Endothelial cell of umbilical vein (primary cell): ENCODE measurements at places on chromosomes 12 and 14.
A peak's percentile ranks its signal among the peaks of the same experiment; 100 is the strongest.

GRCh38 chr12:104247698-104248097 is 32.1 kb downstream of the TXNRD1 start:
- no peaks in the 10 kb centered on the region for H3K27me3 ChIP-seq
- no peaks in the 10 kb centered on the region for H3K4me1 ChIP-seq
- H3K27ac ChIP-seq, result no peak overlapping the region
- H3K4me3 ChIP-seq, result no peak overlapping the region
- DNase-seq, result no peak

- no peaks in the 10 kb centered on the region for H3K27me3 ChIP-seq
- H3K27ac ChIP-seq, result no peak overlapping the region
- H3K36me3 ChIP-seq, result no peaks in the 10 kb centered on the region
- no peak overlapping the region for H3K4me3 ChIP-seq
- H3K4me1 ChIP-seq, result no peaks in the 10 kb centered on the region
- no peak for DNase-seq
These were observed 14.6 kb downstream of the CAPS2 start for GRCh38 chr12:75315518-75315917.

GRCh38 chr12:12505544-12506495 is 56.8 kb downstream of the DUSP16 start:
- H3K4me3 ChIP-seq, result no peak overlapping the region
- H3K36me3 ChIP-seq, result no peaks in the 10 kb centered on the region
- peaks cover 16% of the 10 kb centered on the region for H3K4me1 ChIP-seq
- H3K27me3 ChIP-seq, result no peaks in the 10 kb centered on the region
- H3K27ac ChIP-seq, result peak overlapping the region; percentile 21
- peak; percentile 70 for DNase-seq

DNA sequence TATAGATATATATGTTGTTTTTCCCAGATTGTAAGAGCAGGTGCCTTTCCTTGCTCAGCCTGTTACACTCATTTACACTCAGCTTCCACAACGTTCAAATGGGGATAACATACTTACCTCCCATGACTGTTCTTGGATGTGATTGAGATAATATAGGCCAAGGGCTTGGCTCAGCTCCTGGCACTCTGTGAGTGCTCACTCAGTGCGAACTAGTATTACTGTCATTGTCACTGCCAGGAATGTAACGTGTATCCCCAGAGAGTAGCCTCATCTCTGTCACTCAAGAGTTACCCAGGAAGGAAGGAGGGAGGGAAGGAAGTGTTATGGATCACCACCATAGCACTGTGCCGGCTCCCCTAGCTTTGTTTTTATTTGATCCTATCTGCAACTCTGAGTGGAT is 307.9 kb downstream of the PDZRN4 start:
- H3K4me3 ChIP-seq, result no peak overlapping the region
- H3K36me3 ChIP-seq, result no peaks in the 10 kb centered on the region
- no peak for DNase-seq
- no peaks in the 10 kb centered on the region for H3K27me3 ChIP-seq

DNA sequence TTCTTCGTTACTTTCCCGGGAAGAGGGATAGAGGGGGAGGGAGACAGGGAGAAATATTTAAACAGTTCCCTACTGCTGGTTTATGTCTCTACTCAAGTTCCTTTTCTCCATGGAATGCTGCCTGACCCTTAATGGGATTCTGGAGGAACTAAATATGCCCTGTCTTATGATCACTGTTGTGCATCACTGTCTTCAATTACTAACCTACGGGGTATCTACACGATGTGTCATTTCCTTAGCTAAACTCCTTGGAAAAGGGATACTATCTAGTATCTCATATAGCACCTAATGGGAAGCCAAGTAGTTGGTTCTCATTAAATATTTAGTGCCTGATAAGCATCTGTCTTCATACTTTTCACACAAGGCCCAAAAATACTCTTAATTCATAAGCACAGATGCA is 37.5 kb upstream of the FBLN5 start:
- peak; percentile 65 for DNase-seq
- H3K27me3 ChIP-seq, result no peaks in the 10 kb centered on the region
- H3K4me3 ChIP-seq, result no peak overlapping the region
- H3K27ac ChIP-seq, result peak overlapping the region; percentile 51

DNA sequence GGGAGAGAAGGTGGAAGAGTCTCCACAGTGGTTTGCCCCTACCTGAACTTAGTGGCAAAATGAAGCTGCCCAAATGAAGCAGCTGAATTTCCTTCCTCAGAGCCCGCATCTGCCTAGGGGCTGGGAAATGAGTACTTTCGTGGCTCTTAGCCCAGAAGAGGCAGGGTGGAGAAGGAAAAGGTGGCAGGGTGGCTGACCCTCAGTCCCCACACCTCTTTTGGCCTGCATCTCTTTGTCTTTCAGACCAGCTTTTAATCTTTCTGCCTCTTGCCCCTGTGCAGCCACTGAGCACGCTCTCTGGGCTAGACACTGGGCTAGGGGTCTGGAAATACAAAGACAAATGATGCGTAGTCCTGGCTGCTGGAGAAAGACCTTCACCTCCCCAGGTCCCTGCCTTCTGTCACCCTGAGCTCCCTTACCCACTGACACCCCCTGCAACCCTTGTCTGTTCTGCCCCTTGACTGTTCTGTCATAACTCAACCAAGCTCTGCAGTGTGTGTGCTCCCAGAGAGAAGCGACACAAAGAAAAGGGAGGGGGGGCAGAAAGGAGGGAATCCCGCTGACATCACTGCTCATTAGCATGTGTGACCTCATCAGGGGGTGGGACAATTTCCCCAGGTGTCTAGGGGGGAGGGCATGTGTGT is 371 bp upstream of the REM2 start:
- DNase-seq, result peak; percentile 19
- no peaks in the 10 kb centered on the region for H3K36me3 ChIP-seq
- H3K4me3 ChIP-seq, result no peak overlapping the region
- H3K27me3 ChIP-seq, result no peaks in the 10 kb centered on the region
- no peak overlapping the region for H3K27ac ChIP-seq

DNA sequence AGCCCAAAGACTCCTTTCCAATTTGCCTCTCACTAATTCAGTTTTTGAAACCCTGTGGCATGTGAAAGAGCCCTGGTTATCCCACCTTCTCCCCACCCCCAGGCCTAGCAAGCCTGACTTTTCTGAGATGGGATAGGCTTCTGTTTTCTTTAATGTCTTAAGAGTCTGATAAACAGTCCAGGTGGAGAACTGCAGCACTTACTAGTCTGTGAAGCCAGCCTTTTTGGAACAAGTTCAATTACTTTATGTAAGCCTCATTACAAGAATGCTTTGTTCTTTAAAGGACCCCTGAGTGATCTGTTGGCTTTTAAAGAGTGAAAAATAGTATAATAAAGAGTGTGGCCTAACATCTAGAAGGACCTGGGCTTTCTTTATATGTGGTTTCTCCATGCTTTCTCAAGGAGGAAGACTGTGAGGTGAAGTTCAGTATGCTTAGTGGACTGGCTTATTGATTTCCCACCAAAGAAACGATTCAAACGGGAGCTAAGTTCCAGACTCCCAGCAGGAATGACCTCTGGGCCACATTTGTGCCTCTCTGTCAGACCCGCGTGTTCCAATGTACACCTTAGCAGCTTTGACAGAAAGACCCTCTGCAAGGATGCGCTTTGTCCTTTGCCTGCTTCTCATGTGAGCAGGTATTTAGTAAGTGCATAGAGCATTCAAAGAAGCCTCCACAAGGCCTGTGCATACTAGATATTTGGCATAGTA is 129.5 kb downstream of the DAAM1 start:
- no peaks in the 10 kb centered on the region for H3K27me3 ChIP-seq
- no peak overlapping the region for H3K27ac ChIP-seq
- no peak for DNase-seq
- no peaks in the 10 kb centered on the region for H3K36me3 ChIP-seq
- H3K4me1 ChIP-seq, result peaks cover 21% of the 10 kb centered on the region

GRCh38 chr12:12764824-12765223 is 20.6 kb upstream of the APOLD1 start:
- no peak for DNase-seq
- H3K36me3 ChIP-seq, result no peaks in the 10 kb centered on the region
- no peak overlapping the region for H3K4me3 ChIP-seq
- H3K4me1 ChIP-seq, result no peaks in the 10 kb centered on the region
- no peak overlapping the region for H3K27ac ChIP-seq
- H3K27me3 ChIP-seq, result no peaks in the 10 kb centered on the region

DNA sequence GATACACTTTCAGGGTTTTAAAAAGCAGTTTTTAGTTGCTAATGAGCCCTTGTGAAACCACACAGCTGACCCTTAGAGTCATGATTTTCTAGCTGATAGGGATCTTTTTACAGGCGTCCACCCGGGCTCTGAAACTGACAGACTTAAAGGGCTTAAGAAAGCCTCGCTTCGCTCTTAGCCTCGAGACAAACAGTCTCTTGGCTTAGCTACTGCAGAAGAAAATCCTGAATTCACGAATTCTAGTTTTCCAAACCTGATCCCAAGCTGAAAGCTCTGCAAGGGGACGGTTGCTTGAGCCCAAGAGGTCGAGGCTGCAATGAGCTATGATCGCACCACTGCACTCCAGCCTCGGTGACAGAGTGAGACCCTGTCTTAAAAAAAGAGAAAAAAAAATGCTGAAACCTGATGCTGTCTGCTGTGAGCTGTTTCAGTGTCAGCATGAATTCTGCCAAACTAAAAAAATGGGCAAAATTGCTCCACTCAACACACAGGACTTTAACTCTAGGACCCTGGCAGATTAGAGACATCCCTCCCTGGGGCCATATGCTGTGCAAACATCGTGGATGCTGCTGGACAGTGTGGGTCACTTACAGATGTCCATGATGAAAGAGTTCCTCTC is 3.1 kb upstream of the HPD start:
- no peak for DNase-seq
- no peak overlapping the region for H3K27ac ChIP-seq
- no peak overlapping the region for H3K4me3 ChIP-seq

GRCh38 chr12:45439039-45439438 is 223.1 kb downstream of the ANO6 start:
- no peaks in the 10 kb centered on the region for H3K27me3 ChIP-seq
- peaks cover 14% of the 10 kb centered on the region for H3K4me1 ChIP-seq
- no peaks in the 10 kb centered on the region for H3K36me3 ChIP-seq
- H3K4me3 ChIP-seq, result no peak overlapping the region
- DNase-seq, result no peak

- H3K4me1 ChIP-seq, result peaks cover 3% of the 10 kb centered on the region
- no peak overlapping the region for H3K27ac ChIP-seq
- H3K36me3 ChIP-seq, result no peaks in the 10 kb centered on the region
- DNase-seq, result no peak
- no peak overlapping the region for H3K4me3 ChIP-seq
- H3K27me3 ChIP-seq, result peaks cover 2% of the 10 kb centered on the region
These were observed 17.8 kb upstream of the GAS2L3 start for GRCh38 chr12:100555722-100556121.

GRCh38 chr12:131203666-131204415 is 250.1 kb downstream of the ADGRD1 start:
- H3K4me1 ChIP-seq, result no peaks in the 10 kb centered on the region
- DNase-seq, result no peak
- H3K27ac ChIP-seq, result no peak overlapping the region
- no peaks in the 10 kb centered on the region for H3K27me3 ChIP-seq

DNA sequence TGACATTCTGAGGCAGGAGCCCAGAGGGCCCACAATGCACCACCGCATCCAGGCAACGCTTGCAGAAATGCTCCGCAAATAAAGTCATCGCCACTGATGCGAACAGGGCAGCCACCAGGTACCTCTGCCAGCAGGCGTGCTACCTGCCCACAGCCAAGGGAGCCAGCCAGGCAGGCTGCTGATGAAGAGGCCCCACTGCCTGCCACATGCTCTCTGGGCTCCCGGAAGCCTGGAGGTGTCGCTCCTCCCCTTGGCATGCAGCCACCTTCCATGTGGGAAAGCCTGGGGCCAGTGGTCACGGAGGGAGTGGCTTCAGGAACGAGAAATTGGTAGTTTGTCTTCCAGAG is 14.7 kb downstream of the GPR132 start:
- no peaks in the 10 kb centered on the region for H3K27me3 ChIP-seq
- no peak overlapping the region for H3K27ac ChIP-seq
- no peaks in the 10 kb centered on the region for H3K36me3 ChIP-seq
- no peak overlapping the region for H3K4me3 ChIP-seq
- DNase-seq, result no peak
- no peaks in the 10 kb centered on the region for H3K4me1 ChIP-seq
